ENCODE measurements at places on chromosomes 1 and 21.
A peak's percentile ranks its signal among the peaks of the same experiment; 100 is the strongest.

GRCh38 chr1:235073968-235074522 is 54.6 kb downstream of the TOMM20 start:
- no peak for DNase-seq

DNA sequence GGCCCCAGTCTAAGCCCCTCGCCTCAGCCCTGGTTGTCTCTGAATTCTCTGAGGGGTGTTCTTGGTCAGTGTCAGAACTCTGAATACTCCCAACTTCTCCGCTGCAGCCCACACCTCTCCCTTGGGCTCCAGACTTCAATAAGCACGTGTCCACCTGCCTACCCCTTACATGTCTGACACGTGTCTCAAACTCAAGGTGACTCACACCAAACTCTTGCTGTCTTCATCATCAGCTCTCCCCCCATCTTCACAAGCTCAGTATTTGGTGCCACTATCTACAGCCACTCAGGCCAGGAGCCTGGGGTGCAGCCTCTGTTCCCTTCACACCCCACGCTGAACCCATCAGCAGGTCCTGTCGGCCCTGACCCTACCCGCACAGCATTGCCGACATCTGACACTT is 18.8 kb upstream of the UBXN10 start:
- no peak for DNase-seq

DNA sequence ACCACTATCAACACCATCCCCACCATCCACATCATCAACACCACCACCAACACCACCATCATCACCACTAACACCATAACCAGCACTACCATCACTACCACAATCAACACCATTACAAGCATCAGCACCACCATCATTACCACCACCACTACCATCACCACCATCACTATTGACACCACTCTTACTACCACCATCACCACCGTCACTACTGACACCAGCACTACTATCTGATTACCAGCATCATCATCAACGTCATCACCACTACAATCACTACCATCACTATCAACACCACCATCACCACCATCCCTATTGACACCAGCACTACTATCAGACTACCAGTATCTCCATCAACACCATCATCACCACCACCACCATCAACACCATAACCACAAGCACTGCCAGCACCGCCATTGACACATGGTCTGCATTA is 106.1 kb upstream of the RUNX3 start:
- no peak for DNase-seq

GRCh38 chr1:48757363-48757762 is 19.3 kb downstream of the BEND5 start:
- DNase-seq = no peak

GRCh38 chr21:46149205-46149901 is 6.0 kb downstream of the FTCD start:
- DNase-seq = no peak

DNA sequence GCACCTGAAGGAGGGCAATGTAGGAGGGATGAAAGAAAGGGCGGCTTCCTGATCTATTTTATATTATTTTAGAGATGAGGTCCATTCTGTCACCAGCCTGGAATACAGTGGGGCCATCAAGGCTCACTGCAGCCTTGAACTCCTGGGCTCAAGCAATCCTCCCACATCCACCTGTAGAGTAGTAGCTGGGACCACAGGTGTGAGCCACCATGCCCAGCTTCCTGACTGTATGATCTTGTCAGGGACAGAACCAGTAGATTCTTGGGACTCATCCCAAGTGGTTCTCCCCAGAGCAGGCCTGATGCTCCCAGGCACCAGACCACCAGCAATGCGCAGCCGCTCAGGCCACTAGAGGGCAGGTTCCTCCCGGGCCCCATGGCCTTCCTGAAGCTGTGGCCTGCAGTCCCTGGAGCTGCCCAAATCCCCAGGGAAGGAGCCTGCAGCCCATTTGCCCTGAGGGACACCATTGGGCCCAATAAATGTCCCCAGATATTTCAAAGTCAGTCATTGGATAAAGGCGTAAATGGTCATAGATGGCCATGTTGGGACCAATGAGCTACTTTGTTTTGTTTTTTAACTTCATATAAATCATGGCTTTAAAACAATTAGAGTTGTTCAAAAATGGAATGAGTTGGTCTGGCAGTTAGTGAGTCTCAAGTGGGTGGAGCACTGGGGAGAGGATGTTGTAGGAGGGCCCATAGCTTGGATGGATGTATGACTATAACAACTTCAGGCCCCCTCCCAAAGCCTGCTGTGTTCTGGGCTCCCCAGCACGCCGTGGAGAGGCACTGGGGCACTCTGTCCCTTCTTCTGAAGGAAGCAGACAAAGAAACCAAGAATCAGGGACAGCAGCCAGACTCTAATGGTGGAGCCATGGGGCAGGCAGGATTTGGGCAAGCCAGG is 44.7 kb upstream of the GOLT1A start:
- DNase-seq = peak; percentile 53

GRCh38 chr1:31666263-31666963 is 21.7 kb upstream of the PEF1 start:
- no peak for DNase-seq

DNA sequence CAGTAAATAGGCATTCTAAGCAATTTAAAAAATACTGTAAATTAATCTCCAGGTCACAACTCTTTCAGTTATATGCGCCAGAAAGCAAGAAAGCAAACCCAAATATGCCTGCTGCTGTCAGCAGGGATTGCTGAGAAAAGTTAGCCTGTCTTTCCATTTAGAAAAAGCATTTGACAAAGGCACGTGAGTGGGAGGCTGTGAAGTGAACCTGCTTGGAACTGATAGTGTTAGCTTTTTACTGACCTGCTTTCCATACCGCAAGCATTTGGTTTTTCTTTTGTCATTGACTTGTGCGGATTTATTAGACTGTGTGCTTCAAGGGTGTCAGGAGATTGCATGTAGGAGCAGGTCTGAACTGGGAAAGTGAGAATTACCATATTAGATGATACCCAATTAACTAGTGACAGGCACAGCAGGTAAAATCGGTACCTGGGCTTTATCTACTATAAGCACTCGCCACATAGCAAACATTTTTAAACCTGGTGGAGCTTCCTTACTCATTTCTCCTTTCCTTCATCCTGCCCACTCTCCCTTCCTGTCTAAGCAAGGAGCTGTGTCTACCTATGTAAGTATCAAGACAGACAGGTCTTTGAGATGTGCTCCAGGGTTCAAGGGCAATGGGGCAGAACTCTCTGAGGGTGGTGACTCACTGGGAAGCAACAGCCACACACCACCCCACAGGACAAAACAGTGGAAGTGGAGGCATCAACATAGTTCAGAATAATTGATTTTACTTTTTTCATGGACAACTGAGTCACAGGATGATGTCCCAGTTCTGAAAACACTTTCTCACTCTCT is 323.9 kb downstream of the DISC1 start:
- DNase-seq = no peak

DNA sequence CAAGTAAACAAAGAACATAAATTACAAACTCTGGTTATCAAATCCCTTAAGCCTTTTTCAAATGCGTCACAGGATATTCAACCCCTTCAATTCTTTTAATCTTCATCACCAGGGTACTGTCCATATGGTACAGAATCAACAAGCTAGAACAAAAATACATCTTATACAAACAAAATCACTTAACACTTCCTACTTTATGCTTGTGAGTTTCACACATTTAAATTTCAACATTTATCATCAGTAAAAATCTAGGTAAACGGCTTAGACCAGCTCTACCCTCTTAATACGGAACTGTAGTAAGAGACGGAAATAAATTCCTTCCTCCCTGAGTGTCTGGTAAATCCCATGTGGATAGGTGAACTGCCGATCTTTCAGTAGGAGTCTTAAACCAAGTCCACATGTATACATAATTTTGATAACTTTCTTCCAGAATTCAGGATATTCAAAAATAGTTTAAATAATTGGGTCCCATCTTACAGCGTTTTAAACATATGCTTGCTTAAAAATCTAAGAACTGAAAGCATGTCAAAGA is 1.0 kb downstream of the CCDC181 start:
- no peak for DNase-seq

GRCh38 chr1:4698911-4699310 is 44.5 kb downstream of the AJAP1 start:
- no peak for DNase-seq

DNA sequence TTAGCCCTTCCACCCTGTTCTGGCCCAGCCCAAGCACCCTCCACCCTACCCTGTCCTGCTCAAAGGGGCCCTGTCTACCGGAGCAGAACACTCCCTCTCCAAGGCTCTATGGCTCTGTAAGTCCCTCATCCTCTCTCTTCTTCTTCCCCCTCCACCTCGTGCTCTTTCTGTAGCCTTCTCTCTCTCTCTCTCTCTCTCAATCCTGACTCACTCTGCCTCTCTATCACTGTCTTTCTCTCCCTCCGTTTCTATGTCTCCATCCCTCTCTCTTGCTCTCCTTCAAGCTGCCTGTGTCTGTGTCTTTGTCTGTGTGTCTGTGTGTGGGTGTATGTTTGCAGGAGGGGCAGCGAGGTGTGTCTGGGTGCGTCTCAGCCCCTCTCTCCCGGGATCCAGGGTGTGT is 1.3 kb upstream of the ZNF678 start:
- DNase-seq = no peak

DNA sequence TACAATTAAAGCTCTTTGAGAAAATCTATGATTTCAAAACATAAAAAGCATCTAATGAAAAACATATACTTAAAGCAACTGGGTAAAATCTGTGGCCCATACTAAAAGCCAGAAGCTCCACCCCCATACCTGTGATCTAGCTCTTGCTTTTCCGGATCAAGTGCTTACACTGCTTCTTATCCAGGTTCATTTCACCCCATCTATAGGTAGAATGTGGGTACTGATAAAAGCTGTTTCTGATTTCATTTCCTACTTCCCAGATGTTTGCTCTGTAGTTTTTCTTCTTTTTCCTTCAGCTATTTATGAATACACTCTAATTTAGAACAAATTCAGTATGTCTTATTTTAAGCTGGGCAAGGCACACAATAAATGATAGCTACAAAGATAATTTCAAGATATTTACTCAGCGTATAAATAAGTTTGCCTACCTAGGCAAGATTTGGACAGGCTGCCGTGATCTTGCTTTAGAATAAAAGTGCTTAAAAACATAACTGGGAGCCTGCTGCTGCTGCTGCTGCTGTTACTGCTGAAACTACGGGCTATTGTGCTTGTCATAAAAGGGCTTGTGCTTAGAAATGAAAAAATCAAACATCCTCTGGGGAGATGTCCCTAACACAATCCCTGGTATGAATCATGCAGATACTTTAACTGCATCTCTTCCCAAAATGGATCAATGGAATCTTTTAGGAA is 2.1 kb downstream of the SIPA1L2 start:
- no peak for DNase-seq

GRCh38 chr1:9996624-9997582 is at the start of gene RBP7:
TSS of gene RBP7 (plus strand) at chr1:9997228. CDS start at chr1:9997259, 31 bp downstream.
- peak; percentile 20 for DNase-seq

DNA sequence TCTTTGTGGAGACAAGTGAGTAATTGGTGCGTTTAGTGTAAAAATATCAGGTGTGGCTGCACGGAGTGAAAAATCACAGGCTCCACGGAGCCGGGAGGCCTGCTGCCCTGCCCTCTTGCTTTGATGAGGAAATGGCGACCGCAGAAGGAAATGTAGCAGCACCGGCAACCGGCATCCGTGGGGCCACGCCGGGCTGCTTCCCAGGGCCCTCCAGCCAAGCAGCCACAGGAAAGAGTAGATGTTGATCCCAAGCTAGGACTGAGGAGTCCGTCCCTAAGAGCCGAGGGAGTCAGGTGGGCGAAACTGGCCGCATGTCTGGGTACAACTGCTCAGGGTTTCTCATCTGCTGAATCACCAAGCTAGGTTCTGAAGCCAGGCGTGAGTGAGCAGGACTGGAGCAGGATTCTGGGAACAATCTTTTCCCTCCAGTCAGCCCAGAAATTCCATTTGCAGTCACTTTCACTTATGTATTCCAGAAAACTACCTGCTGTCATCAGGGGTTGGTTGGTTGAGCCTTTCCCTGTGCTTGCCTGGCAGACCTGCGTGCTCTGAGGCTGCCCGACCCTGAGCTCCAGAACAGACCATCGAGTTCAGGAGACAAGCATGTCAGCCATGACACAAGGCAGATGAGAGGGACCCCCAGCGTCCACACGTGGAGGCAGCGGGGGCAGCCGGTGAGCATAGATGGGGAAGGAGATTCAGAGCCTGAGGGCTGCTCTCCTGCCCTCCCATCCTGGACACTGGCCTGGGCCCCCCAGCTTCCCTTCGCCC is 5.8 kb upstream of the ITGB2 start:
- DNase-seq = peak; percentile 58

- no peak for DNase-seq
Measured at GRCh38 chr1:170306948-170307347, 161.2 kb downstream of the NTMT2 start.

DNA sequence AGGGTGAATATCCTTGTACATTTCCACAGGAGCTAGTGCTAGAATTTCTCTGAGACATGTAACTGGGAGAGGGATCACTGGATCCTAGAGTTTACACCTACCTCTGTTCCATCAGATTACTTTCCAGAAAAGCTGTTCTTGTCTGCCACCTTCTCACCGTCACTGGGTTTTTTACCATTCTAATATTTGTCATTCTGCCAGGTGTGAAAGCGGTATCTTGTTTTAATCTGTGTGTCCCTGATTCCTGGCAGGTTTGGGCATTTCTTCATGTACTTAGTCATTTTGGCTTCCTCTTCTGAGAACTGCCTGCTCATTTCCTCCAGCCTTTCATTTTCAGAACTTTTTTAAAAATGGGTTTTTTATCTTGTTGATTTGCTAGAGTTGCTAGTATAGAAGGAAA is 5.1 kb downstream of the PMF1 start:
- no peak for DNase-seq

DNA sequence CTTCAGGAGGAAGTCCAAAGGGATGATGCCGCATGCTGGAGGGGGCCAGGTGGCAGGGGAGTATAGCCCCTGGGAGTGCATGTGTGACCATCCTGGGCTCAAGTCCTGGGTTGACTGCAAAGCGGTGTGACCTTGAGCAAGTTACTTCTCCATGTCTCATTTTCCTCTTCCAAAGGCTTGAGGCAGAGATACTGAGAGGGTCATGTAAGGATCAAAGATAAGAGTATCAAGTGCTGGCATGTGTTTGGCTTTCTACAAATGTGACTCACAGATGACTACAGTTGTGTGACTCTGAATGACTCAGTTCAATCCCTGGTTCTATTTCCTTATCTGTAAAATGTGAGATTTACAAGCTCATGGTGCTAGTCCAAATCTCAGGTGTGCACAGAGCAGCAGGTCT is 26.1 kb downstream of the PROK1 start:
- no peak for DNase-seq

DNA sequence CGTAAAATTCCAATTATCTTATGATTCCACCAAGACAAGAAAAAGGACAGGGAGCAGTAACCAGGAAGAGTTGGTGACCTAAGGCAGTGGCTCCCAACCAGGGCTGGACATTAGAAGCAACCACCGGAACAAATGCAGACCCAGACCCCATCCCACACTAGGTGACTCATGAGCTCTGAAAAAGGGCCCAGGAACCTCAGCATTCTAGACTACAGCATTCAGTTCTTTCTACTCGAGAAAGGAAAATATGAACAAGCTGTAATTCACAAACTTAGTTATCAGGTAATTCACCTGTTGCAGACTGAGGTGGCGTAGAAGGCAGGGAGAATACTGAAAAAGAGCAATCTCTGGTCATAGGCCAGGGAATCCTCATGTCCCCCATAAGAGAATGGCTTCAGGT is 138.4 kb upstream of the KRTAP19-8 start:
- DNase-seq = no peak

Data from stimulated activated CD4-positive, alpha-beta T cell treated with anti-CD3 and anti-CD28 coated beads, Interleukin-2, amount 100 ng/mL, for 24 hours (primary cell).